Stimulated activated CD4-positive, alpha-beta T cell treated with anti-CD3 and anti-CD28 coated beads, Interleukin-1b, Interleukin-23, amount 100 ng/mL, for 1 hour (primary cell): ENCODE measurements at places on chromosomes 1 and 21.

GRCh38 chr1:39205102-39205780 lies 746 bp downstream of the MACF1 start:
- peak; percentile 47 for DNase-seq

- no peak for DNase-seq
Measured at GRCh38 chr1:203678943-203679661, 52.5 kb downstream of the ATP2B4 start.

DNA sequence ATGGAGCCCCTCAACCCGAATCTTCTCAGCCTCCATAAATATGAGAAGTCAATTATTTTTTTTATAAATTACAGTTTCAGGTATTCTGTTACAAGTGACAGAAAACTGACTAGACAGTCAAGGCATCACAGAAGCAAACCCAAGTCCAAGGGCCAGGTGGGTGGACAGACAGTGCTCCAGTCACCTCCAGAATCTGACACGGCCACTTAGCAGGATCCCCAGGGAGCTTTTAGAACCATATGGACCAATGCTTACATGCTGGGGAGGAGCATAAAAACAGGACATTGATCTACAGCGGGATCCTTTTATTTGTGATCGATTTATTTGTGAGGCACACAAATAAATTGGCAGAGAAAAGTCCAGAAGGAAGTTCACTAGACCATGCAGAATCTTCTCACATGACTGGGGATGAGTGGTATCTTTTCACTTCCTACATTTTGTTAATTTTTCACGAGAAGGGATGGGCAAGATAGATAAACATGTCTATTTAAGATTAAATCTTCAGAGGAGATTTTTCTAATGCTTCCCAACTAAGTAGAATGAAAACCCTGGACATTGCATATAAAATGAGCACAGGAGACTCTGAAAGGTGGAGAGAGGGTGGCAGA lies 15.0 kb downstream of the ZNF496 start:
- no peak for DNase-seq

GRCh38 chr1:23984417-23985186 lies 4.5 kb upstream of the SRSF10 start:
- no peak for DNase-seq

DNA sequence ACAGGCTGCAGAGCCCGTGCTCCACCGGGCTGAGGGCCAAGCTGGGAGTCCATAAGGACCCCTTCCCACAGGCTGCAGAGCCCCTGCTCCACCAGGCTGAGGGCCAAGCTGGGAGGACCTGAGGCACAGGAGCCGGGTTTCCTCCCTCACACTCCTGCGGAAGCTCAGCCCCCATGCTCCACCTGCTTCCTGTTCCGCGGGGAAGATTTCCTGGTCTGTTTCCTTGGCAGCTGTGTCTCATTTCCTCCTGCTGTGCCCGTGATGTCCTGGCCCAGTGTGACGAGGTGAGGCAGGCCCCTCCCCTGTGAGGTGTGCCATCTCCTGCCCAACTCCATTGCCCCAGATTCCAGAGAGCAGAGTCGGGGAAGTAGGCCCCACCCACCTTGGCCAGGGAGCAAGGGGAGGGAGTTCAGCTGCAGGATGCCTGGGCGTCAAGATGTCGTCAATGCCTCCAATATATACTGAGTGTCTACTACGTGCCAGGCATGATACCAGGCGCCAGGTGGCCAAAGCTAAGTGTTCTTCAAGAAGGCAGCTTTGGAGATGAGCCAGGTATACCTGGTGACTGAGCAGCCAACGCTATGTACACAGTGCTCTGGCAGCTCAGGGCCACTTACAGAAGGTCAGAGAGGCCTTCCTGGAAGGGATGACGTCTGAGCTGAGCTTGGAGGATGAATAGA lies 58.8 kb downstream of the NAV1 start:
- DNase-seq: no peak

- no peak for DNase-seq
Measured at GRCh38 chr1:88188038-88188437, 496.0 kb upstream of the PKN2 start.

- no peak for DNase-seq
Measured at GRCh38 chr1:168112673-168113305, 23.9 kb downstream of the GPR161 start.

DNA sequence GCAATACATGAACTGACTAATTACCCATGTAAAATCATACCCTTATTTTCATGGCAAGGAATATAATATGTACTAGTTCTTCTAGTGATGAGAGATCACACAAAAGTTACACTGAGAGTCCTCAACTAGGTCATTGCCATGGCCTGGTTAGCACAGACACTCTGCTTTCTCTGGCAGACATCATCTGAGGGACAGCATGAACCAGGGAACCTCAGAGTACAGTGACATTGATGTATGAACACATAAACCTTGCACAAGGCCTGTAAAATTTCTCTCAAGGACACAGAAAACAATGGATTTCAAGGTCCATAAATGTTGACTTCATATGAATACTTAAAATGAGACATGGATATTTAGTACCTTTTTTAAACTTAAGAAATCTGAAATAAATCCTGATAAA lies 108.8 kb upstream of the MAGI3 start:
- no peak for DNase-seq

GRCh38 chr1:209707308-209707707 lies 2.7 kb downstream of the HSD11B1 start:
- DNase-seq: no peak

DNA sequence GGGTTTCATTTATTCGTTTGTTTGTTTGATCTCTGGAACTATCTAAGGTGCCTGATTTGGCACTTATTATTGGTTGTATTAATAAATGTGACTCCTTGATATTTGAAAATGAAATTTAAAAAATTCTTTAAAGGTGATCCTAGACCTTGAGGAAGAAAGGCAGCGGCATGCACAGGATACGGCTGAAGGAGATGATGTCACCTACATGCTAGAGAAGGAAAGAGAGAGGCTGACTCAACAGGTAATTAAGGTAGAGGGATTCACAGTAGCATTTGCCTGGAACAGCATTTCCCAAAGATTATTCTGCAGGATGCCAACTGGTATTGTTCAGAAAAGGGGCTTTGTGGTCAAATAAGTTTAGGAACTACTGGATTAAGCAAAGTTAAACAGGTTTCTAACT lies 54.4 kb upstream of the WNT2B start:
- DNase-seq: no peak

- no peak for DNase-seq
Measured at GRCh38 chr1:38896169-38896568, 14.8 kb upstream of the GJA9 start.

GRCh38 chr1:155177918-155178281 lies 4.3 kb downstream of the TRIM46 start:
- DNase-seq: no peak

- no peak for DNase-seq
Measured at GRCh38 chr1:209877087-209877764, 49.5 kb downstream of the UTP25 start.

GRCh38 chr1:37186246-37186756 lies 152.0 kb upstream of the GRIK3 start:
- DNase-seq: no peak

GRCh38 chr21:14995226-14995625 lies 69.6 kb downstream of the NRIP1 start:
- no peak for DNase-seq

DNA sequence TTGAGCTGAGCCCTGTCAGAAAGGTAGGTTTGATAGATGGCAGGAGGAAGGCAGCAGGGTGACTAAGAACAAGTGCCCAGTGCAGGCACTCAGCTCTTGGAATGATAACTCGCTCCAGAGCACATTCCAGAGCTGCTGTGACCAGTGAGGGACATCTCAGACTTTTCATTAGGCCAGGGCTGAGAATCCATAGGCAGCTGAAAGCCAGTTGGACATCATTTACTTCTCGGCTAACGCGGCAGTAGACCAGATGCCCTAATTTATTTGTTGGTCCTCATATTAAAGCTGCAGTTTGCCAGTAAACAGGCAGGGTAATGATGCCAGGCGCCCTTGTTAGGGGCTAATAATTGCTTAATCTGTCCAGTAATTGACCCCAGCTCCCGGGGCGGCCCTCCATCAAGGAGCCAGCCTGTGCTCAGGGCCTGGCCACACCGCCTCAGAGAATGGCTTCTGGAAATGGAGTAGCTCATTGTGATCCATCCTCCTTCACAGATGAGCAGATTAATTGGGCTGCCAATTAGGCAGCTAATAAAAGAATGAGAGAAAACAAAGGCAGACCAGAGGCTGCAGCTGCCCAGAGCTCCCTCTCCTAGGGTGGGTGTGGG lies 122.0 kb downstream of the BEND5 start:
- DNase-seq: no peak

- no peak for DNase-seq
Measured at GRCh38 chr1:1390675-1391074, 8.5 kb downstream of the CCNL2 start.

GRCh38 chr1:223001653-223002634 lies 141.1 kb downstream of the TLR5 start:
- no peak for DNase-seq

DNA sequence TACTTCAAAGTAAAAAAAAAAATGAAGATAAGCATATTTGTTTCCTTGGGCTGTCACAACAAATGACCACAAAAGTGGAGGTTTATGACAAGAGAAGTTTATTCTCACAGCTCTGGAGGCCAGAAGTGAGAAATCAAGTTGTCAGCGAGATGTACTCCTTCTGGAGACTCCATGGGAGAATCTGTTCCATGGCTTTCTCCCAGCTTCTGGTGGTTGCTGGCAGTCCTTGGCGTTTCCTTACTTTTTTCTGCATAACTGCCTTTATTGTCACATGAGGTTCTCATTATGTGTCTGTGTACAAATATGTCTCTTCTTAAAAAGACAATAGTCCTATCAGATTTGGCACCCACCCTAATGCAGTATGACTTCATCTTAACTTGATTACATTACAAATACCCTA lies 398.3 kb downstream of the KCNT2 start:
- DNase-seq: no peak

DNA sequence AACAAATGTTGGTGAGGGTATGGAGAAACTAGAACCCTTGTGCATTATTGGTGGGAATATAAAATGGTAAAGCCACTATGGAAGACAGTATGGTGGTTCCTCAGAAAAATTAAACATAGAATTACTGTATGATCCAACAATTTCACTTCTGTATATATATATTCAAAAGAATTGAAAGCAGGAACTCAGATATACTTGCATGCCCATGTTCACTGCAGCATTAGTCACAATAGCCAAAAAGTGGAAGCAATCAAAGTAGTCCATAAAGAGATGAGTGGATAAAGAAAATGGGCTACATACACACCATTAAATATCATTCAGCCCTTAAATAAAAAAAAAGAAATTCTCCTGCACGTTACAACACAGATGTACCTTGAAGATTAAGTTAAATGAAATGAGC lies 34.1 kb downstream of the ABL2 start:
- DNase-seq: no peak

DNA sequence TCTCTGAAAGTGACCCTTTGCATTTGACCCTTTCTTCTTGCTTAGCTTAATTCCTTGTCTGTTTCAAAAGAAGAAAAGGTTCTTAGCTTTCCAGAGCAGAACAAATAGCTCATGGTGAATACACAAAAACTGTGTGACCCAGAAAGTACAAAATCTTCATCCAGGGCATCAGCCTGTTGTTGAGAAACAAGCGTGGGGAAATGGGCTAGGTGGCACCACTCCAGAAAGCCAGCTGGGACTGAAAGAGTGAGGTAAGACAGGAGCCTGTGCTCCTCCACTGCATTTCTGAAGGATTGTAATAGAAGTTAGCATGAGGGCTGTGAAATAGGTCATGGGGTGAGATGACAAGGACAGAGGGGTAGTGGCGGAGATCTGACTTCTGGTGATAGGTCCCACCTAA lies 45.8 kb downstream of the CYP2J2 start:
- no peak for DNase-seq

GRCh38 chr1:161730050-161730564 lies 8.8 kb downstream of the FCRLB start:
- DNase-seq: no peak

- no peak for DNase-seq
Measured at GRCh38 chr1:110956586-110956985, 7.1 kb downstream of the LRIF1 start.
